ENCODE measurements at places on chromosomes 2 and 18. TPM values are rescaled to one million over a fixed set of nuclear protein-coding genes. Genes with fewer than 3 reads are reported as not detected.

Gene C2orf80
- total RNA-seq = 1.3 TPM

Gene COPS7B
- total RNA-seq = 62.2 TPM

Gene IL1A
- total RNA-seq = 0.74 TPM

Gene BCL2
- total RNA-seq = 4.5 TPM

Gene SAP130
- total RNA-seq = 49.2 TPM

Gene XDH
- 1.2 TPM for total RNA-seq

Gene CDK15
- not detected for total RNA-seq

Gene PROM2
- total RNA-seq = 3.8 TPM

Gene FAM237A
- not detected for total RNA-seq

Gene RALB
- total RNA-seq = 16.6 TPM

DNA sequence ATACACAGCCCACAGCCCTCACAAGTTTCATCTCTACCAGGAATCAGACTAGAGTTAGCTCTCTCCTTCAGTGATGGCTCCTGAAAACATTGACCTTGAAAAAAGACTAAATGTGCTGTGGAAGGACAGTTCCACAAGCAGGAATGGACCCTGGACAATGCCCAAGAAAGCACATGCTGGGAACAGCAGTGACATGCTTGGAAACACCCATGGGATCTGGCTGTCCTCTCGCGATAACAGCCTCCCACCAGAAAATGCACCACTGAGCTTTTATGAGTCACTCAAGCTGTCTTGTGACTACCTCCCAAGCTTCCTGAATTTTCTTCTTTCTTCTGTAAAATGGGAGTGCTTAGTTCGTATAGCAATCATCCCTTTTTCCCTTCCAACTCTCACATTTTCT is 269.2 kb downstream of the LRATD1 start:
- no peak for DNase-seq

DNA sequence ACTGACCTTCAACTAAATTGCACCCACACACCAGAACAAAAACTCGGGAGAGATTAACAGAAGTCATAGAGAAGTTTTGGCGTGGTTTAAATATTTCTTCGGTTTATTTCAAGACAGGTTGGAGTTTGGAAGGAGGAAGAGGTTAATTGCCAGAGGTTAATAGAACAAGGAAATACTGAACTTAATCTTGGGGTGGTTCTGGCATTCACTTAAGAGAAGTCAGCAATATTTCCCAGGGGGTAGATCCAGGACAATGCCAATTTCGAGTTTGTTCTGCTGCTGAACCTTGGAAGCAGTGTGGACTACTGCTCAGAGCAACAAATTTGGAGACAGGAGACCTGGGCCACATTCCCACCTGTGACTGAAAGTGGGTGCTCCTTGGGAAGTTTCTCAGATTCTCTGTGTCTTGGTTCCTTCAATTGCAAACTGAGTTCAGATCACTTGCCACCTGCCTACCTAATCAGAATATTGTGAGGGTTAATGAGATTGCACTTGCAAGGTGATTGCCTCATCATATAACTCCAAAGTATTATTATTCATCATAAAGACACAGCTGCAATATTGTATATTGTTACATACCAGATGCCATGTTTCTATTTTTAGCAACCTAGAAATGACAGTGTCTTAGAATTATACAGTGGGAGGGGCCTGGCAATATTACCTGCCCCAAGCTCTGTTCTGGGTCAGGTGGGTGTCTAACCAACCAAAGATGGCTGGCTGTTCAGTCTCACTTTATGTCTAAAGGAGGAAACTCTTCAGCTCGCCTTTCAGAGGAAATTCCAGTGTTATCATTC is 217.4 kb downstream of the CDCA7 start:
- no peak for DNase-seq

DNA sequence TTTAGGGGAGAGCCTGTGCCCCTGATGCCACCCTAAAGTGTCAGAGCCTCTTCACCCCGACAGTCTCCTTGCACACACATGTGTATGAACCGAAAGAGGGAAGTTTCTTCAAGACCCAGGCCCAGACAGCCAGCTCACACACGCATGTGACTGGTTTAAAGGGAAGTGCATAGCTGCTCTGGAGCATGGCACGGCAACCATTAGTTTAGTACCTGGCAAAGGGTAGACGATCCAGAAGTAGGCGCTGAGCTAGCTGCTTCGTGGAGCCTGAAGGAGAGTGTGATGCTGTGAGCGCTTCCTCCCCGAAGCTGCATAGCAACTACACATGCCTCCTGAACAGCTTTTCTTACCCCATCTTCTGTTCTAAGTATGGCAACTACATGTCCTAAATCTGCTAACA is 91.7 kb downstream of the ZCCHC2 start:
- DNase-seq = no peak

GRCh38 chr2:149438330-149438960 is 108.1 kb downstream of the LYPD6 start:
- DNase-seq = no peak

- DNase-seq = peak; percentile 53
These were observed 36.8 kb downstream of the ACVR1 start for GRCh38 chr2:157839162-157839801.

DNA sequence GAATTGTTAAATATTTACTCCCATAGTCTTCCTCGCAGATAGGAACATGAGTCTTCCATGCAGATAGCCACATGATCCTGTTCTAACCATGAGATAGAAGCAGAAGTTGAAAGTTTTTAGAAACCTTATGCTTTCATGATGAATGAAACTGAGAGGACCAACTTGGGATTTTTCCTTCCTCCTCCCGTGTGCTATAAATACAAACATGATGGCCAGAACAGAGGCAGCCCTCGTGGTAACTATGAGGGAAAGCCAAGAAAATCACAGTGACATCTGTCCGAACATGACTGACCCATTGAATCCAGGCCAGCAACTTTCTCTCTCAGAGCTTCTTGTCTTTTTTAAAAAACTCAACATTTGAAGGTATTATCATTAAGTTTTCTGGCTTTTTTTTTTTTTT is 78.5 kb downstream of the ACAA2 start:
- no peak for DNase-seq

GRCh38 chr18:8153887-8154583 is 455.2 kb upstream of the RAB12 start:
- DNase-seq = no peak

DNA sequence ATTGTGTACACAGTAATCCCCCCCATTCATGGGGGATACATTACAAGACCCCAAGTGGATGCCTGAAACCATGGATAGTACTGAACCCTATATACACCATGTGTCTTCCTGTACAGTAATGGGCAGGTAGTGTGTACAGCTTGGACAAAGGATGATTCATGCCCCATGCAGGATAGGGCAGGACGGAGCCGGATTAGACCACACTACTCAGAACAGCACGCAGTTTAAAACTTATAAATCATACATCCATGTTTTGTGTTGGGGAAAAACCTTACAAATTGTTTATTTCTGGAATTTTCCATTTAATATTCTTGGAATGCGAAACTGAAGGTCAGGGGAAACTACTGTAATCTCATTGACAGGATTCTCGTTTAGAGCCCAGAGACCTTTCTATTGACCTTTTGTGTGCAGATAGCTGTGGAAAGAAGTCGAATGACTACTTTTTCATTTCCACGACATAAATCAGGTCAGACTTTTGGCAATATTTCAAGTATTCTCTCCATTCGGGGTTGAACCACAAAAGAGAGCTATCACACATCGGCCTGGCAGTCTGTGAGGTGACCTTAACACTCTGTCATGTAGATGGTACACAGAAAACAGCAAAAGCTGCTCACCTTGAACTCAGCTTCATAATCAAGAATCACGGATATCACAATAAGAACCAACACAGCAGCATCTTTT is 9.9 kb upstream of the YPEL5 start:
- no peak for DNase-seq

DNA sequence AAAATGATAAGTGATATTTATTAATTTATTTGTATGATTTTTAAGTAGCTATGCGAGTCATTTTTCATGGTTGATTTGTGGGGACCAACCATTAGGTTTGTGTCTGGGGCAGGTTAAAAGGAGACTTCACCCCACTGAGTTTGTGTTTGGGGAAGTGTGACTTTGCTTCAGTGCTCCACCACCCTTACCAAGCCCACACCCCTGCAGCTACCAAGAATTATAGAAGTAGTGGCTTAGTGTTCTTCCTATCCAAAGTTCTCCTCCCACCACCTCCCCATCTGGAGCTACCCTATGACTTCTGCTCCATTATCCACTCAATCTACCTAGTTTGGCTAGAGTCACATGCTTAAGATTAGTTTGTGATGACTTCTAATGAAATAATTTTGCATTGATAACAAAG is 182.1 kb upstream of the ZEB2 start:
- DNase-seq = no peak

GRCh38 chr2:84515788-84516187 is 510 bp upstream of the DNAH6 start:
- DNase-seq = no peak

GRCh38 chr2:53209679-53210458 is 557.7 kb upstream of the CHAC2 start:
- DNase-seq = no peak

- DNase-seq = no peak
These were observed 228.4 kb upstream of the COPS8 start for GRCh38 chr2:236857246-236857645.

GRCh38 chr2:236776695-236777251 is 207.1 kb downstream of the ACKR3 start:
- no peak for DNase-seq

- DNase-seq = no peak
These were observed 23.3 kb upstream of the ROCK1 start for GRCh38 chr18:21134895-21135294.

- no peak for DNase-seq
These were observed 5.2 kb downstream of the IL37 start for GRCh38 chr2:112916145-112916571.

GRCh38 chr2:201246280-201246679 is 14.1 kb upstream of the CASP8 start:
- DNase-seq = no peak

DNA sequence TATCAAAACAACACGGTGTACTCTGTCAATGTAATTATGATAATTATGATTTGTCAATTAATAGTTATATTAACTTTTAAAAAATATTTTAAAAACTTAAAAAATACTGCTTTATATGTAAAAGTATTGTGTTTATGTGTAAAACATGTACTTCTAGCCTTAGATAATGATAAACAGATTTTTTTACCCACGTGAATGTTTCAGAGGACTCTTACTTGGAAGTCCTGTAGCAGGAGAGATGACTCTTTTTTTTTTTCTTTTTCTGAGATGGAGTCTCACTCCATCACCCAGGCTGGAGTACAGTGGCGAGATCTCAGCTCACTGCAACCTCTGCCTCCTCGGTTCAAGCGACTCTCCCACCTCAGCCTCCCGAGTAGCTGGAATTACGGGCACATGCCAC is 6.2 kb upstream of the MTCL1 start:
- DNase-seq = no peak

GRCh38 chr2:232700154-232700553 is 3.0 kb downstream of the GIGYF2 start:
- DNase-seq = no peak

DNA sequence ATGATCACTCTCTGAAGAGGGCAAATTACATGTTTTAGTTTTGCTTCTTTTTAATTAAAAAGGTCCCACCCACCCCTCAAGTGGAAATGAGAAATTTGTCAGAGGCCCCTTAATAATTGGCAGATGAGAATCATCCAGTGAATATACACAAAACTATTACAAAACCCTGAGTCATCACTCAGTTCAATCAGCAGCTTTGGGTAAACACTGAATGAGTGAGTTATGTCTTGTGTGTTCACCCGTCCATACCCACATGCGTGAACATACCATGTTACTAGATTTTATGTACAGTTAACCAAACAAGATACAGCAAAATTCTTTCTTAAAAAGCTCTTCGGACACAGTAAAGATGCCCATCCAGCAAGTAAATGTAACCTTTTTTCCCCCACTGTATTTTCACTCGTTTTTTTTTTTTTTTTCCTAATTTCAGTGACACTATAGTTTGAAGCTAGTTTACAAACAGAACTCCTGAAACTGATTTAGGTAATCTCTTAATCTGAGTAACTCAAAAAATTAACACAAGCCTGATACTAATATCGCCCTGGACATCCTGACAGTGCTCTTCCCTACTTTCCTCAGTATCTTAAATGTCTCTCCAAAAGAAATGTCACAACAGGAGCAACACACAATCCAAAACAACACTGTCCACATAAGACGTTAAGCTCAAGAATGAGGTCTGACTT is 1.4 kb downstream of the PSME4 start:
- no peak for DNase-seq

GRCh38 chr2:100274566-100275199 is 47.6 kb downstream of the LONRF2 start:
- no peak for DNase-seq

GRCh38 chr2:40430776-40431599 is 20.9 kb downstream of the SLC8A1 start:
- DNase-seq = no peak

GRCh38 chr2:37653805-37654378 is 17.6 kb downstream of the CDC42EP3 start:
- no peak for DNase-seq

- no peak for DNase-seq
These were observed 46.6 kb downstream of the HDLBP start for GRCh38 chr2:241268716-241269445.

DNA sequence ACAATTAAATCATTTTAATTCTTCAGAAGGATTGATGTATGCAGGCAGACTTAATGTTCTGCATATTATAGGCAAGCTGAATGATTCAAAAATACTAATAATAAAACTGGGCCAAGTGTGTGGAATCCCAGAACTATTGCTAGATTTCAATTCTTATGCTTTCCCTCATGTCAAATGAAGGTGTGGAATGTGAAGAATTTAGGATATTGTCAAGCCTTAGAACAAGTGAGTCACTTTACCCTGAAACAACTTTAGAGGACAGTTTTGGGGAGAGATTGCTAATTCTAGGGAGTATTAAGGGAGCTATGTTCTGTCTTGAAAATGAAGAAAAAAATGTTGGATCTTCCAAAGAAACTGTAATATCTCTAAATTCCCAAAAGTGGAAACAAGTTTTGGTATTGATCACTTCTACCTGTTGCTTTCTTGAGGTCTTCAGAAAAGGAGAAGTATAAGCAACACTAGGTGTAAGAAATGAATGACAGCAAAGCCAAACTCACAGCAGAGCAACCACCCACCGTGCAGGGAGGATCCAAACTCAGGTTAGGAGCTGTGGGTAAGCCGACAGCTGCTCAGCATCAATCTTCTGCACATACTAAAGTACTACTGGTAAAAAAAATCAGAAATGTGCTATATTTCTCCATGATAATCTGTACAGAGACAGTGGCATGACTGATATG is 818.1 kb downstream of the SLC4A3 start:
- DNase-seq = no peak

DNA sequence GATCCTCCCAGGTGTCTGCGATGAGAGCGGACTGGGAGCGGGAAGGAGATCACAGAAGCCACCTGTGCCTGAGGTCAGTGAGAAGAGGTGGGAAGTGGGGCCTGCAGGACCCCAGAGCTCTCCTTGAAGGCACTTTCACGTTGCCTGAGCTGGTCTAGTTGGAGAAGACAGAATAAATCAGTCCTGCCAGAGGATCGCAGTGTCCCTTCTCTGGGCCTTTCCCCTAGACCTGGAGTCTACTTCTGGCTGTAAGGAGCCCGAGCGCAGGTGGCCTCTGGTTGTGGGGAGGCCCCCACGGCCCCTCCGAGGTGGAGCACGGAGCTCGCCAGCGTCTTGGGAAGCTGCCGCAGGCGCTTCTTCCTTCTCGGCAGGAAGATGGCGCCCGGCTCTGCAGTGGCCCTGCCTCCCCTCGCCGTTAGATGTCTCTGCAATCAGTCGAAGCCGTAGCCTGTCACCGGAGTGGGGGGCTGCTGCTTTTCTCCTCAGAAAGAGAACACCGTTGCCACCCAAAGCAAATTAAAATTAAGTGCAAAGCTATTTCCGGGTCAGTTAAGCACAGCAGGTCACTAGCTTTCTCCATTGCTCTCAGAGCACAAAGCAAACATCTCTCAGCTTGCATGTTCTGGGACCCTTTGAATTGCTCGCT is 212.0 kb upstream of the MYT1L start:
- peak; percentile 53 for DNase-seq
